ENCODE measurements at places on chromosomes 7 and 10.

DNA sequence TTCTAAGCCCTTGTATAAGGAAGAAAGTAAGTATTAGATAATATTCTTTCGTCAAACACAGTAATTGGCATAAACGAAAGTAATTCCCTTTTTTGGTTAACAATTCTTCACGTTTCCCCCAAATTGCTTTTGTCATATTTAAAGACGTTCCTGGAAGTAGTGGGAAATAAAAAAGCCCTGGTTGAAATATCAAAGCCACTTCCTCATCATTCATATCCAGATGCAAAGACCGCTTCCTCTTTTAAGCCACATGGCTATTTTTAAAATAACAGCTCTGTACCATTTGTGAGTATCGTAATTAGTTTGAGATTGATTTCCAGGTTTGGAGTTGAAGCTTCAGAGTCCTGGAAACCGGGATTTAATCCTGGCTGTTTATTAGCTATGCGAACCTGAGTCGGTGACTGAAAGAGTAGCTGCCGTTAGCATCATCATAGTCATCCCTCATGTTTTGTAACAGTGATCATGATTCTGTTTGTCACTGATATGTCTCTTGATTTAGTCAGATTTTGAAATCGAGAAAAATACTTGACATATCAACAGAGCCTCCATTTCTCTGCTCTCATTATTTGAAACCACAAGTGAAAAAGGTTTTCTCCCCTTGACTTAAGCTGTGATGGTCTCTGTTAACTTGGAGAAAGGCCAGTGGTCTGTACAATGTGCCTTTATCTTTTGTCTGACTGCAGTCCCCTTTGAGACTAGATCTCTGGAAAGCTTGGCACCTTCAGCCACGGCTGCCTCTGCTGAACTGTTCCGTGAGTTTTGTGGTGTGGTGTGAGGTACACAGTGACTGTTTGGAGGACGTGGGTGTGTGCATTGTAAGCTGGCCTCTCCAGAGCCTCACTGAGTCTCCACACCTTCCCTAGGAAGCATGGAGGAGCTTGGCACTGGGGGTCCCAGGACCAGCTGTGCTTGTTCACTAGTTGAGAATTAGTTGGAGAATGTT, 18.1 kb downstream of the OPTN start:
- DNase-seq: peak; percentile 33

DNA sequence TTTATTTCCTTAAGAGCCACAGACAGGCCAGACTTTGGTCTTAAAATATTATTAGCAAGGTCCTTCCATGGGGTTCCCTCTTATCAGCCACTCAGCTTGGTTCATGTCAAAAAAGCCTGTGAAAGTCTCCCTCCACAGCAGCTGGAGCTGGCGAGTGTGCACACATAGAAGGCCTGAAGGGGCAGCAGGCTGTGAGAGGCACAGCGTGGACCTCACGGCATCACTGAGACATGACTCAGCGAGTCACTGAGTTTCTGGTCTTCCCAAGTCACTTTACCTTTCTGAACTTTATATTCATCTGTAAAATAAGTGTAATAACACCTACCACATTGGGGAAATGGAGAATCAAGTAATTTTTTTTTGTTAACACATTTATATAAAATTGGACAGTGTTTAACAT, 8.7 kb downstream of the TAF3 start:
- no peak for DNase-seq

GRCh38 chr7:93873998-93874574, 16.5 kb downstream of the TFPI2 start:
- no peak for DNase-seq

GRCh38 chr10:21030091-21030490, 133.0 kb upstream of the NEBL start:
- DNase-seq: no peak

- no peak for DNase-seq
Measured at GRCh38 chr7:149598721-149599308, 101.2 kb upstream of the ZNF746 start.

GRCh38 chr7:151866761-151867655, 9.9 kb downstream of the PRKAG2 start:
- no peak for DNase-seq

DNA sequence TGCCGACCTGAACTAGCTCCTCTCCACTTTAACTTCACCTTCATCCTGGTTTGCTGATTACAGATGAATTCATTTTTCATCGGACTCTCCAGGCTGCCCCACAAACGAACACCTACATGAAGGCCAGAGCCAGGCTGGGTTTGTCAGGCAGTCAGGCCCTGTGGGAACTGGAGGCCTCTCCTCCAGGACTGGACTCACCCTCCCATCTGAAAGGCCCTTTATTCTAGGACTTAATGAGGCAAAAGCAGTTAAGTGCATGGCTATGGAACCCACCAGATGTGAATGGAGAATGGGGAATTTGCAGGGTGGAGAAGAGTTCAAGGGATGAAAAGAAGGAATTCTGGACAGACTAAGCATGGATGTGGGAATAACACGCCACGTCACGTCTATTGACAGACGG, 170.8 kb downstream of the ARHGAP12 start:
- DNase-seq: no peak

DNA sequence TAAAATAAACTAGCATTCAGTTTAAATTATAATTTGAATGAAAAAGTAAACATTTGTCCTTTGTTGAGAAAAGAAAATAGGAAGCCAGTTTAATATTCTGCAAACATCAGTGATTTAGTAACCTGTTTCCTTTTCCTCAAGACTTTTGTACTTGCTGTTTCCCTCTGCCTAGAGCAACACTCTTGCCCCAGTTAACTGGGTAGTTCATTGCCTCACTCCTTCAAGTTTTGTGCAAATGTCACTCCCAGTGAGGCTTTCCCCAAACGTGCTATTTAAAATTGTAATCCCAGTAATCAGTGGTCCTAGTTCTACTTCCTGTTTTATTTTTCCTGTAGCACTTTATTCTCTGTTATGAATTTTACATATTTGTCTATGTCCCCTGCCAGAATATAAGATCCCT, 23.8 kb downstream of the DLD start:
- DNase-seq: no peak

DNA sequence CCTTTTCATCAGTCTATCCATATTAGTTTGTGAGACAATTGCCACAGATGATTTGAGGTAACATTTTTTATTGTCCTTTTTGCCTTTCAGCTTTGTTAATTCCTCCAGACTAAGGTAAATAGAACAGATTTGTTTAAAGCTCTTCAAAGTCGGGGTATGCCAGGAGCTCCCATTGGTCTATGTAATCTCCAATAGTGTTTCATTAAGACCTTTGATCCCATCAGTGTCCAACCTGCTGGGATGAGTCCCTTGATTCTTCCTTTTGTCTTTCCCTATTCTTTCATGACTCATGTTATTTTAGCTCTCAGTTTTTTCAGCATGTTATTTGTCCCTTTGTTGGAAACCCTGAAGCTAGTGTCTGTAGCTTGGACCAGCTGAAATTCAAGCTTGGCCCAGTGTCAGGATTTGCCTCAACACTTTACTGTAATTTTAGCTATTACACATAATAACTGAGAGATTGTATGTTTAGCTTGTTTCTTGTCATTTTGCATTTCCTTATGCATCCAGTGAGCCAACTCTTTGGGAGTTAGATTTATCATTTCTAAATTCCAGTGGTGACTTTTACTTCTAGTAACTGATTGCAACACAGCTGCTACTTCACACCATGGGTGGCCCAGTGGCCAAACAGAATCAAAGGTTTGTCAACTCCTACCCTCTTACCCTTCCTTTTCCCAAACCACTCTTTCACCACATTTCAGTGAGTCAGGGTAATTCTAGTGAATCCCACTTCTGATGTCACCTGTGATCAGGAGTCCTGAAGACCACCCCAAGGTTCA, 15.3 kb downstream of the AGBL3 start:
- no peak for DNase-seq

GRCh38 chr10:33303988-33304387, 30.5 kb downstream of the NRP1 start:
- DNase-seq: no peak

DNA sequence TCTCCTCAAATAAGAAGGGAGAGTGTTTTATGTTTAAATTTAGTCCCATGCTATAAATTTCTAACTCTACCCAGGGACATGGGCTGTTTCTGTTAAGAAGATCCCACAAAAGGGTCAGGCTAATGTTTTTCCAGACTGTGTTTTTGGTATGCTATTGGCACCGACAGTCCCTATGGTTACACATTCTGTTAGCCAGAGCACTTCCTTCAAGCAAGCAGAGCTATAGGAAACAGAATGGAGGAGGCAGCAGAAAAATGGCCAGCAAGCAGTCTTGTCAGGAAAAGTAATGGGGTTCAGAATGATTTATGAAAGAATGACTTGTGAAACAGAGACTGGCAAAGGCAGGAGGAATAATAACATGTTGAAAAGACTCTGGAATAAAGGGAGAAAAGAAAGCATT, 44.8 kb upstream of the PHYHIPL start:
- no peak for DNase-seq

DNA sequence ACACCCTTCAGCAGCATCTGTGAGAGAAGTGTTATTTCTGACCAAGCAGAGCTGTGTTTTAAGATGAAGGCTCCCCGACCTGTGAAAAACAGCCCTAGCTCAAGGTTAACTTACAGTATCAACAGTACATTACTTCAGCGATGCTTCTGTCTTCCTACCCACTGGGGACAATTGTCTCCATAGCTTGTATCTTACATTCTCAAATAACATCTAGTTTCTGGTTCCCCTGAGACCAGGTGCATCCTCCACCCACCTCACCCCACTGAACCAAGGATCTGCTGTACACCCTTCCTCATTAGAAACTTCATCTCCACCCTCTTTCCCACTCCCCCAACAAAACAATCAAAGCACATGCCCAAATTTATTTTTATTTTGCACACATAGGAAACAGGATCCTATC, 102.0 kb downstream of the VOPP1 start:
- no peak for DNase-seq

GRCh38 chr10:81569488-81569887, 305.5 kb upstream of the NRG3 start:
- no peak for DNase-seq

GRCh38 chr10:69647819-69648218, 17.8 kb downstream of the FAM241B start:
- no peak for DNase-seq

GRCh38 chr10:47276576-47277351, 23.2 kb upstream of the GDF10 start:
- DNase-seq: no peak

DNA sequence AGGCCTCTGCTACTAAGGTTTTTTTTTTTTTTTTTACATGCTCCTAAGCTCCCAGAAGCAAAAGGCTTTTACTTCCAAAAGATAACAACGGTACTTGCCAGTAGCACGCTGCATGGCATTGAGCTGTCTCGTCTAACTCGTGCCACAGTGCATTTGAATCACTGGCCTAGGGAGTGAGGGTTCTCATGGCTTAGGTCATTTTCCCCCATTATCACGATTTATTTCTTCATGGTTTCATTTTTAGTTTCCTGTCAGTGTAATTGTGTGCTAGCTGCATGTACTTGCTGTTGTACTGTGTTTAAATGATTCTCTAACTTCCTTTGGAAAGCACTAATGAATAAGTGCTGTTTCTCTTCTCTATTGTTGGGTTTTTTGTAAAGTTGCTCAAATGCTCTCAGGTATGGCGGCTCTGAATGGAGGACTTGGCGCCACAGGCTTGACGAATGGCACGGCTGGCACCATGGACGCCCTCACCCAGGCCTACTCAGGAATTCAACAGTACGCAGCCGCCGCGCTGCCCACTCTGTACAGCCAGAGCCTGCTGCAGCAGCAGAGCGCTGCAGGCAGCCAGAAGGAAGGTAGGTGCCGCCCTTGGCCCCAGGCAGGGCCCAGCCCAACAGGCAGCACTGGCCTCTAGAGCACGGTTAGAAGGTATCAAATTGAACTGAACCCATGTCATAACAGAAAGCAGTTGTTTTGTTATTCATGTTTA, 290.5 kb downstream of the USP6NL start:
- no peak for DNase-seq

DNA sequence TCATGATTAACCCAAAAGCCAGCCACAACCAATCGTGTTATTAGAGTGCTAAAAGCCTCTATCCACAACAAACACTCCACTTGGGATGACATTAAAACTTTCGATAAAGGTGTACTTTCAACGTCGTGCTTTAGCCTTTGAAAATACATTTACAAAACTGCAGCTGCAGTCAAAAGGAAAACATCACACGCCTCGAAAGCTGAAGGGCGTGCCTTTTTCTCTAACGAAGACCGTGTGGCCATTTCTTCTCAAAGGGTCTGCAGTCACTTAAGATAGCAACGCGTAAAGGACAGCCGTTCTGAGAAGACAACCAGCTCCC, 1.1 kb downstream of the ARHGAP12 start:
- peak; percentile 28 for DNase-seq
